Myocyte (in vitro differentiated cells): ENCODE measurements at places on chromosomes 1 and 21.
A peak's percentile ranks its signal among the peaks of the same experiment; 100 is the strongest.

DNA sequence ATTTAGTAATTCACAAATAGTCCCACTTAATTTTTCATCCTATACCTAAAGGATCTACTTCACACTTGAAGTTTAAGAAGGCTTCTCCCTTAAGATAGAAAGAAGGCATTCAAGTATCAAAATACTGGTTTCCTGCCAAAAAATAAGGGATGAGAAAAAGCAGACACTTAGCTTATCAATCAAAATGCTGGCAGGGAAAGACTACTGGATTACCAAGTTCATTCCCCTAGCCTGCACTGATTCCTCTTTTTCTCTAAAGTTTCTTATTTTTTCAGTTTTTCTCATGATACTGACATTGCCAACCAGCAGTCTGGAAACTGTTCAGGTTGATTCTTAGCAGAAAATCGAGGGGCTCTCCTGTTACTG lies 204.6 kb downstream of the GABPA start:
- DNase-seq: no peak

GRCh38 chr1:232834066-232834465 lies 28.9 kb downstream of the MAP10 start:
- DNase-seq: no peak

- DNase-seq: no peak
These were observed 97.7 kb upstream of the IRF2BP2 start for GRCh38 chr1:234707641-234708040.

- DNase-seq: no peak
These were observed 2.5 kb upstream of the ERO1B start for GRCh38 chr1:236284291-236284721.

- peak; percentile 52 for DNase-seq
These were observed 36.6 kb upstream of the PADI1 start for GRCh38 chr1:17168091-17168876.

GRCh38 chr1:226738995-226739695 lies at the start of gene ITPKB:
ITPKB (minus strand) TSS chr1:226739282; CDS start chr1:226737458, 1,824 bp downstream.
- peak; percentile 12 for DNase-seq

DNA sequence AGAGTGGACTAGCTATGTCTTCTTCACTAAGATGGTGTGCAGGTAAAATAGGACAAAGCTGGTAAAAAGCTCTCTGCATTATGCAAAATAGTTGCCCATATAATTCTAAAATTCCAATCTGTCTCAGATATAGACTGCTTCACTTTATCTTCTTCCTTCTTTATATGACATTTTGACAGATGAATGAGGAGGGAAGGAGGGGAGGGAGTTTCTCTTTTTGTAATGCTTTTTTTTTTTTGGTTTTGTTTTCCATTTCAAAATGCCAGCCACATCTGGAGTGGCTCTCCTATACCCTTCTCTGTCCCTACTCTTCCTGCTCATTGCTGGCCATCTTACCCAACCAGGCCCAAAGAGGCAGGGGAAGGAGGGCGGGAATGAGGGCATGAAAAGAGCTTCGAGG lies 24.2 kb upstream of the JUN start:
- DNase-seq: no peak

DNA sequence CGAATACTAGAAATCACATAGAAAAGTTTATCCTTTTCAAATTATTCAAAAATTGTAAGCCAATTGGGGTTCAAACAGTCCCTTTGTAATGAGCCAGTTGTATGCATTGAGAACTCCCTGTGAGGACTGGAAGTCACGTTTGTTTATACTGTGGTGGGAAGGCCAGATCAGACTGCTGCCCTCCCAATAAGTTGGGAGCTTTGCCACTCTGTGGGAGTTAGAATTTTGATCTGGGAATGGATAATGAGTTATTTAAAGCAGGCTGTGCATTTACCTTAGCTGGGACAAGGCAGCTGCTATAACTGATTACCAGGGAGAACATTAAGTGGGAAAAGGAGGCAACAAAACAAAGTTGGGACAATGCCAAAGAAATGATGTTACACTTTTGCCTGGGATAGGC lies 178.8 kb downstream of the SDCCAG8 start:
- no peak for DNase-seq

- peak; percentile 61 for DNase-seq
These were observed 117.1 kb upstream of the DUSP10 start for GRCh38 chr1:221858818-221859611.

- peak; percentile 88 for DNase-seq
These were observed 81.5 kb downstream of the ABCA4 start for GRCh38 chr1:94039514-94039870.

GRCh38 chr21:30579346-30579745 lies 10.9 kb downstream of the KRTAP22-2 start:
- no peak for DNase-seq

- DNase-seq: no peak
These were observed 12.5 kb upstream of the GUCA2A start for GRCh38 chr1:42176902-42177519.

DNA sequence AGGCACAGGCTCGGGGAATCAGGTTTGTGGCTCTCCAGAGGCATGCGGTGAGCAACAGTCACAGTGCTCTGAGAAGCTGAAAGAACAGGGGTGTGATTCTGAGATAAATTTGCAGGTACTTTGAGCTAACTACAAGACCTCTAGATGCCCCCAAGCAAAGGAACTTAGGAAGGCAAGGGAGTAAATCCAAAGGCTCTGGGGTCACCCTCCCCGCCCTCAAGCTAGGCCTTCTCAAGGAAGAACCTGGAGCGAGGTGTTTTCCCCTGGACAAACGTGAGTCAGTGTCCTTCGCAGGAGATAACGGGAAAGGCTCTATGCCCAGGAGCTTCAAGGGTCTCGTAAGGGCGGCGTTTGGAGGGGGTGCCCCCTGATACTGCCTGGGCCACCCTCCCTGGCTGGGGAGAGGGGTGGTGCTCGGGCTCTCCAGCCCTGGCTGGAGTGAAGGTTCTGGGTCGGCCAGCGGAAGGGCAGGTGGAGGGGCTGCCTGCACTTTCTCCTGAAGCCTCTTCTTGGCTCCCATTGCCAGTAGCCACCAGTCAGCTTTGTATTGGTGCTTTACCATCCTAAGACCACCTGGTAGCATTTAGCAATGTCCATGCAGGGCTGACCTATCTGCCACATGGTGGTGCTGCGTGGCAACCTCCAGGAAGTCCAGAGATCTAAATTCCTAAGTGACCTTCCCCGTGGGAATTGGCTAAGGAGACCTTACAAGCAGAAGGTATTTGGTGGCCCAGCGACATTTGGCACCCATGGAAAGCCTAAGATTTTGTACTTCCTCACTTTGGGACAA lies 44.0 kb downstream of the GPR161 start:
- DNase-seq: peak; percentile 44

DNA sequence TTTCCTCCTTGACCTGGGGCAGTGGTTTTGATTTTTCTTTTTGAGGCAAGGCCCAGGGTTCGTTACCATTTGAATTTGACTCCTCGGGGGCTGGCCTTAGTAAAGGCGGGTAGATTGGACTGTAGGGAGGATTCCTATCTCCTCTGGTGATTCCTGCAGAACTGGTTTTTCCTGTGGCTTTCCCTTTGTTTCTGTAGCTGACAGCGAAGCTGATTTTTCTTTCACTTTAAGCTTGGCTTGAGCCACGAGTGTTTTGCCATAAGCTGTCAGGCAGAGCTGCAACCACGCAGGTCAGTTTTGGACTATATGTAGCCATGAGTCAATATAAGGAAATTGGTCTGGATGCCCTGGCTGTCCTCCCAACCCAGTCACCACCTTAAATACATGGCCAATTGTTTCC lies 28.7 kb upstream of the KCNJ15 start:
- no peak for DNase-seq

DNA sequence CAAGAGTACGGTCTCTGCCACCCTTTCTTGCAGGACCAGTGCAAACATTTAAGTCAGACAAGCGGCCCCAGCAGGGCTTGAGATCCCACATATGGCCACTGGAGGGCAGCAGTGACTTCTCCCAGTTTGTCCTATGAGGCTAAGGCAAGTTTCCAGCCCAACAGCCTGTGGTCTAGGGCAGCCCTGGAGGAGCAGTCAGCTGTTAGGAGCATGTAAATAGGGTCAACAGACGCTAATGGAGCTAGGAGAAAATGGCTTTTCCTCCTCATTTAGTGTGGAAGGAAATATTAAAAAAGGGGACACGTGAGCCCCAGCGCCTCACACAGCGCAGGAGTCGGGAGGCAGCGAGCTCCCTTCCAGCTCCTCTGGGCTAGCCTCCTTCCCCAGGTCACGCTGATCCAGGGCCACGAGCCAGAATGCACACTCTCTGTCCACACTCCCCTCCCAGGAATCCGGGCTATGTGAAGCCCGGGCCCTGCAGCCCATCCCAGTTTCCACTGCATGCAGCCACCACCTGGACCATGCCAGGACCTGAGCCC lies 95.6 kb downstream of the LAMC2 start:
- DNase-seq: peak; percentile 99

DNA sequence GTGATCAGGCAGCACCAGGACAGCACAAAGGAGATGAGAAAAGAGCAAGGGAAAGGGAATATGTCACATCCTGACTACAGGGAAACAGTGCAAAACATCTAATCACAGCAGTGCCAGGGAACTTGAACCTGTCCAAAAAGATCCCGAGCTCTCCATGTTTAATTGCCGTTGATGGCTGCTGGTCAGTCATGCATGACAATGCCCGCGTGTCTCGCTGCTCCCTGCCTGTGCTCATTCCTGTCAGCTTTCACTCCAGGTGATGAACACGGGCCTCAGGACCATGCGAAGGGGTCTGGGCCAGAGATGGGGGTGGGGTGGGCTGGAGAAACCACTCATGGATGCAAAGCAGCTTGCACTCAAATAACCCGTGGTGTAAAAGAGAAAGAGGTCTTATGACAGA lies 287.0 kb downstream of the GPATCH2 start:
- no peak for DNase-seq

GRCh38 chr1:113940365-113941244 lies 11.5 kb downstream of the HIPK1 start:
- DNase-seq: peak; percentile 81

DNA sequence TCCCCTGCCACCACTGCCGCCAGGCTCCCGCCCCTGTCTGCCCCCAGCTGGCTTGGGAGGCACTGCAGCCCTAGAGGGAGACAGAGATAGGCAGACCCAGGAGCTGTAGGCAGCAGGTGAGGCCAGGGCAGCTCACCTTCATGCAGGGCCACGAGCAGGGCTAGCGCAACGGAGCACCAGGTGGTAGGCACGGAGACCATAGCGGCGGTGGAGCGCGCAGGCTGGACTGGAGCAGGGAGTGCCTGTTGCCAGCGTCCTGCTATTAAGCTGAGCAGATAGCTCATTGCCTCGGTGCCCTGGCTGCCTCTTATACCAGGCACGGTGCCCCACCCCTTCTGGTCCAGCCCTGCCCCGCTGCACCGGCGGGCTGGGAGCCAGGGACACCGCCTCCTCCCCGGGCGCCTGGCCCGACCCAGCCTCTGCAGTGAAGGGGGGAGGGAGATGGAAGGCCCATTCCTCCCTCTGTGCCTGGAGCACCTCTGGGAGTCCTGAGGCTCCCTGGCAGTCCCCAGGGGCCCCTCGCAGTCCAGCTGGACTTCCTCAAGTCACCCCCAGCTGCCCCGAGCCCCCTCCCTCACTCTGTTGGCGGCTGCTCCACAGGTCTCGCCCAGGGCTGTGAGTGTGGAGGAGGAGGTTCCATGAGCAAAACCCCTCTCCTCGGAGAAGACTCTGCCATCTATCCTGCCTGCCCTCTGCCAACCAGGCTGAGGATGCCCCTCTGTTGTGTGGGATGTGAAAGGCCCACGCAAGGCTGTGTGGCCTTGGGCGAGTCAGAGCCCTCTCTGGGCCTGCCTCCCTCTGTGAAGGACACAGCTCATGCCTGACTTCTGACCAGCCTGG lies at the start of gene EDN2:
EDN2 (minus strand) TSS at position 282 of the 840 bp plus-strand sequence; CDS start at position 200, 82 bp downstream.
- no peak for DNase-seq

DNA sequence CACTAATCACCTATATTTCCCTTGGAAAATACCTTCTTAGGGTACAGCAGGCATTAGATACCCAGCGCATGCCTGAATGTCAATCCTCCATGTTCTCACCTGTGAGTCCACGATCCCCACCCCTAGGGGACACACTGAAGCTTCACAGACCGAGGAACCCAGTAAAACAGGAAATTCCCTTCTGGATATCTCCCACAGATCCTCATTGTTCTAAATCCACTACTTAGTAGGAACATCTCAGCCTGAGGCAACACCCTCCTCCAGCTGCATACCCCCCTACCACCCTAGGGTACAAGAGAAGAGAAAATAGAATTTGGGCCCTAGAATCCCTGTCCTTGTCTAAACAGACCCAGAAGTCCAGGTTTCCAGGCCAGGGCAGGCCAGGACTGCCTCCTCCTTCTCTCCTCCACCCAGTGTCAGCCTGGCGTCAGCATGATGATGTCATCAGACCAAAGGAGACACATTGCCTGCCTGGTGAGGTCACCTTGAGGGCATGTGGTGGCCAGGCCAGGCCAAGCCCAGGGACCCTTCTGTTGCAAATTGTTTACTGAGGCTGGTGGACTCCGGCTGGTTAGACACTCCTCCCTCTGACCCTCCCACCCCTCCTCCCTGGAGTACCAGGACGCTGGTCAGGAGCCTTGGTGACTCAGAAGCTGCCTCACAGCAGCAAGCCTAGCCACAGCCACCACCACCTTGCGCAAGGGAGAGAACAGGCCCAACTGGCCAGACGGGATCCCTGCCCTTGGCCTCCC lies 6.2 kb downstream of the NECTIN4 start:
- DNase-seq: peak; percentile 90

DNA sequence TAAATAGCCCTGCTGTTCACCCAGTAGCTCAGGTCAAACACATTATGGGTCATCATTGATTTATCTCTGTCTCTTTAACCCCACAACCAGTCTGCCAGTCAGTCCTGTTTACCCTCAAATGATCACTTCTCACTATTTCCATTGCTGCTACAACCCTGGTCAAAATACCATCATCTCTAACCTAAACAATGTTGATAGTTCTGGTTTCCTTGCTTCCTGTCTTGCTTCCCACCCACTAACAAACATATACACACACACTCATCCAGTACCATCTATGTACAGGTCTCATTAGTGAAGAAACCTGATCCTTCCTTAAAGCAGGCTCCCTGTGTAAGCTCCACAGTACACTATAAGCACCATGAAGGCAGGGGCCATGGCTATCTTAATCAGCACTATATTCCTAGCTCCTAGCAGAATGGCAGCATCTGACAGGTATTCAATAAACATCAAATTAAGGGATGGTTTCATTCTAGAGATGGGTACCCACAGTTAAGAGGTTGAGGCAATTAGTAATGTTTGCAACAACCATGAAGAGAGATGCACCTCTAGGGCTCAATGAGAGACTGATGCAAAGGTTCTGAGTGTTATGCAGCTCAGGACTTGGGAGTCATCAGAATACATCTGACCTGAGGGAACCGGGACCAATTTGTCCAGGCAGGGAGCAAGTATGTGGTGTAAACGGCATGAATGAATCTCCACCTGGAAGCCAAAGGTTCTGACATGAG lies 10.0 kb upstream of the TGFBR3 start:
- no peak for DNase-seq

DNA sequence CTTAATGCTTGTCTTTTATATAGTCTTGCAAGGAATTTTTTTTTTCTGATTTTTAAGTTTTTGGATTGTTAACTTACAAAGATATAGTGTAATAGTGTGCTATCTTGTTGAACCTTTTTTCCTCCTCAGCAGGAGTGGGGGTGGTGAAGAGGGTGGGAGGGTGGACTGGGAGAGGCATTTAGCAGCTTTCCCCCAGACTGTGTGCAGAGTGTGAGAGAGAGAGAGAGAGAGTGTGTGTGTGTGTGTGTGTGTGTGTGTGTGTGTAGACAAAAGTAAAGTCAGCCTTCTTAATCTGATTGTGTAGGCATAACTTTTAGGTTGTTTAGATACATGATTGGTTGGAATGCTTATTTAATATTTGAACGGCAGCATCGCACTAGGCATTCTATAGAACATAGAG lies 4.9 kb downstream of the CAMTA1 start:
- DNase-seq: no peak
